ENCODE measurements at places on chromosomes 3 and 15.

GRCh38 chr3:122728756-122729514, 48.3 kb downstream of the PARP14 start:
- no peak for DNase-seq

GRCh38 chr3:189202106-189202505, 30.3 kb downstream of the TPRG1 start:
- DNase-seq, result no peak

DNA sequence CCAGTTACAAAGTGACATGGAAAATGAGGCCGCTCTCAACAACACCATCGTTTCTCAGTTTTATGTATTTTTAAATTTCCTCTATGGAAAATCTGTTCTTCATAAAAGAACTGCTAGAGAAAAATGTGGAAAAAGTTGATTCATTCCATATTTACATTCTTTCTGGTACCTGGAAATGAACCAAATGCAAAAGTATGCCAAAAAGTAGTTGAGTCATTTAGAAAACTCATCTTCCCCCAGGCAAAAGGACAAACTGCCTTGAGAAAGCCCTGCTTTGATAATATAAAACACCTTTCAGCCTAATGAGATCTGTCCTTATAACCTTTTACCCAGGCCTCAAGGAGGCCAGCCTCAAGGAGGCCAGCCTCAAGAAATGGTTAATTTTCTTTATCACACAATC, 283.0 kb upstream of the VEPH1 start:
- DNase-seq, result no peak

DNA sequence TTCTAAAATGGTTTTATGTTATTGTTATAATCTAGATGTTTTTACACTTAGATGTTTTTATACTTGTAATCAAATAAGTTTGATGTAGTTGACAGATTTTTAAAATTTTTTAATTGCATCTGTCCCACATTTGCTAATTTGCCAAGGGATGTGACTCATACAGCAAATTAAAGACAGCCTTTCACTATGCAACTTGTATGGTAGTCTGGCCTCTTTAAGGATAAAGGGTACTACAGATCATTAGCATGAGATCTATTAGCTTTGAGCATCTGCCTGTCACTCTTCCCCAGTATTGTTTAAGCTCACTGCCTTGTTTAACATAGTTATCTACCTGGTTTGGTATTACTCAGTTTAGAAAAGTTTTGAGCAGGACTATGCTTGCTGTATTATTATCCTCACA, 83.0 kb downstream of the NPTN start:
- no peak for DNase-seq

DNA sequence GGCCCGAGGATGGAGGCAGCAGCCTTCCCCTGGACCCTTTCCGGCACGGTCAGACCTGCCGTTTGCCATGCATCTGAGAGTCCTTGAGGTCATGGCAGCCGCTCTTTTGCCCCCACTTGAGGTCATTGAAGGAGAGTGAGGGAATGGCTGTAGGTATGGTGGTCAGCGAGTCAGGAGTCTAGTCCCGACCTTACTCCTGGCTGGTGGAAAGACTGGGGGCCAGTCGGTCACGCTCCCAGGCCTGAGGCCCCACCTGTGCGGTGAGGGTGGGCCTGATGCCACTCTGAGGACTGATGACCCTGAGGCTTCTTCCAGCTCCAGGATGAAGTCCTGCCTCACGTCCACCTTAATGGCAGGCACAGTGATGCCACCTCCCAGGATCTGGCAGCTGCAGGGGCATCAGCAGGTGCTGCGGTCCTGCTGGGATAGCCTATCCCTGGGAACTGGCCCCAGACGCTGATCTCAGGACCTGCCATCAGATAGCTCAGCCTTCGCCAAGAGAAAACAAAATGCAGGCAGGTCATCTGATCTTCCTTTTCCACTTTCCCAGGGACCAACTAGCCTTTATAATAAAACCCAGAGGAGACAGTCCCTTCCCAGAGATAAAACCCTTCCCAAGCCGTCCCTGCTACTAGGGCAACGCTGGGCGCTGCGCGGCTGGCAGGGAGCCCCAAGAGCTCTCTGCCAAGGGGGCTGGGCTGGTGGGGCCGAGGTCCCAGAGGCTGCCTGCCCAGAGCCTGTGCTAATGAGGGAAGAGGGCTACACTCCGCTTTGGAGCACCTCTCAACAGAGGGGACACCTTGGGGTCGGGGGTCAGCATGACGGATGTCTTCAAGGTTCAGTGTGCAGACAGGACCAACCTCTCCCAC, 42.2 kb downstream of the TM2D3 start:
- no peak for DNase-seq

DNA sequence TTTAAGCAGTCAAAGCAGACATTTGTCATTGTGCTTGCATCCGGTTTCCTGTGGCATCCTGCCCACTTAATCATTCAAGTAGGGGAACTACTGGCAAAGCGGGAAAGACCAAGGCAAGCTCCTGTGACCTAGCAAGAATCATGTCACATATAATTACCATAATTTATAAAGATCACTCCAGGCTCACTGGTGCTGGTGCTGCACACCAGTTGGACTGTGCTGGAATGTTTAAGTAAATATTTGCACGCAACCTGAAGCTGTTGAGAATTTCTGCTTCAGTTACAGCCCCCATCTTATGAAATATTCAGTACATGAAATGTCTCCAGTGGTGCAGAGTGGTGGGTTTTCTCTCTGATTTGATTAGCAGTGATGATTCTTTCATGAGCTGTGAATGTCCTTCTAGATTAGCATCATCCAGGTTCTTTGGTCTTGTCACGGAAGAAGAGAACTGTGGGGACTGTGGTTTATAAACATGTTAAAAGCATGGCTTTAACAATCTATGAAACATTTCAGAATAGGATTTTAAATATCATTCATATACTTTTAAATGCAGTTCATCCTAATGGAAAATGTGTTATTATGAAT, 621.3 kb upstream of the EPHA6 start:
- no peak for DNase-seq
